ENCODE measurements at places on chromosomes 13 and 19. TPM values are rescaled to one million over a fixed set of nuclear protein-coding genes. Genes with fewer than 3 reads are reported as not detected.

CDK8 gene
- 17.3 TPM for total RNA-seq

LRRC4B gene
- total RNA-seq, result 1.6 TPM

AMH gene
- total RNA-seq, result under 0.01 TPM

ZNF560 gene
- total RNA-seq, result 1.2 TPM

C13orf42 gene
- total RNA-seq, result not detected

GPR180 gene
- 8.9 TPM for total RNA-seq

CALR3 gene
- total RNA-seq, result 0.56 TPM

ZNF177 gene
- total RNA-seq, result 2.6 TPM

ZNF677 gene
- 9.2 TPM for total RNA-seq

CYP4F11 gene
- total RNA-seq, result not detected

EDNRB gene
- 10.2 TPM for total RNA-seq
